ENCODE measurements at places on chromosomes 13 and 19. TPM values are rescaled to one million over a fixed set of nuclear protein-coding genes. Genes with fewer than 3 reads are reported as not detected.

Gene DAND5
- polyA plus RNA-seq, result not detected

Gene PNMA8C
- 1.6 TPM for polyA plus RNA-seq

Gene GNA15
- 1.8 TPM for polyA plus RNA-seq

Gene KLK14
- polyA plus RNA-seq, result 0.10 TPM

Gene NMRK2
- polyA plus RNA-seq, result 0.18 TPM

Gene CGB2
- 1.1 TPM for polyA plus RNA-seq

Gene MIR17HG
- 2.6 TPM for polyA plus RNA-seq

Gene OR7D2
- not detected for polyA plus RNA-seq

Gene POSTN
- 218 TPM for polyA plus RNA-seq

Gene RTBDN
- polyA plus RNA-seq, result 2.0 TPM

Gene LIM2
- not detected for polyA plus RNA-seq

Gene NFIX
- 45.5 TPM for polyA plus RNA-seq

Gene WDR88
- not detected for polyA plus RNA-seq

Gene ZNF665
- polyA plus RNA-seq, result 0.38 TPM

Gene KCNRG
- polyA plus RNA-seq, result not detected

Gene KLK13
- polyA plus RNA-seq, result 0.36 TPM

Gene SIAH3
- not detected for polyA plus RNA-seq

Gene ZNF700
- polyA plus RNA-seq, result 3.8 TPM

Gene TTYH1
- polyA plus RNA-seq, result 0.03 TPM

Gene ZNF77
- polyA plus RNA-seq, result 1.3 TPM

Gene ZNF180
- 2.6 TPM for polyA plus RNA-seq

Gene LPAR6
- 20.7 TPM for polyA plus RNA-seq

Gene ERFL
- 0.46 TPM for polyA plus RNA-seq

Gene TMEM150B
- polyA plus RNA-seq, result 5.5 TPM

Gene CNMD
- polyA plus RNA-seq, result not detected

Gene CDX2
- polyA plus RNA-seq, result 27.7 TPM

Gene COL4A2
- 117 TPM for polyA plus RNA-seq

Gene ZNF177
- polyA plus RNA-seq, result not detected

Gene CGB5
- not detected for polyA plus RNA-seq

Gene C19orf81
- not detected for polyA plus RNA-seq

Gene KCNN4
- polyA plus RNA-seq, result 1.5 TPM

All from aorta (tissue), 5 donors.